ENCODE measurements at places on chromosomes 1 and 21.
A peak's percentile ranks its signal among the peaks of the same experiment; 100 is the strongest.

GRCh38 chr1:3821447-3821846, 25.1 kb upstream of the LRRC47 start:
- DNase-seq: no peak

DNA sequence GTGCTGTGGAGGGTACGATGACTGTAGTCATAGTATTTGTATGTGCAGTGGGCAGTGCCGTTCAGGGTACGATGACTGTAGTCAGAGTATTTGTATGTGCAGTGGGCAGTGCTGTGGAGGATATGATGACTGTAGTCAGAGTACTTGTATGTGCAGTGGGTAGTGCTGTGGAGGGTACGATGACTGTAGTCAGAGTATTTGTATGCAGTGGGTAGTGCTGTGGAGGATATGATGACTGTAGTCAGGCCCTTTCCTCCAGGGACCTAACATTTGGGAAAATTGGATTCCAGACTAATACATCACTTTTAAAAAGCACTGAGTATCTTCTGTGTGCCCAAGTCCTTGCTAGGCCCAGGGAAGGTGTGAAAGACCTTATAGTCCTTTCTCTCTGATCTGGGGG, 2.9 kb downstream of the ZNF672 start:
- DNase-seq: no peak

GRCh38 chr1:88890791-88891317, 513 bp downstream of the GTF2B start:
- DNase-seq: peak; percentile 11

DNA sequence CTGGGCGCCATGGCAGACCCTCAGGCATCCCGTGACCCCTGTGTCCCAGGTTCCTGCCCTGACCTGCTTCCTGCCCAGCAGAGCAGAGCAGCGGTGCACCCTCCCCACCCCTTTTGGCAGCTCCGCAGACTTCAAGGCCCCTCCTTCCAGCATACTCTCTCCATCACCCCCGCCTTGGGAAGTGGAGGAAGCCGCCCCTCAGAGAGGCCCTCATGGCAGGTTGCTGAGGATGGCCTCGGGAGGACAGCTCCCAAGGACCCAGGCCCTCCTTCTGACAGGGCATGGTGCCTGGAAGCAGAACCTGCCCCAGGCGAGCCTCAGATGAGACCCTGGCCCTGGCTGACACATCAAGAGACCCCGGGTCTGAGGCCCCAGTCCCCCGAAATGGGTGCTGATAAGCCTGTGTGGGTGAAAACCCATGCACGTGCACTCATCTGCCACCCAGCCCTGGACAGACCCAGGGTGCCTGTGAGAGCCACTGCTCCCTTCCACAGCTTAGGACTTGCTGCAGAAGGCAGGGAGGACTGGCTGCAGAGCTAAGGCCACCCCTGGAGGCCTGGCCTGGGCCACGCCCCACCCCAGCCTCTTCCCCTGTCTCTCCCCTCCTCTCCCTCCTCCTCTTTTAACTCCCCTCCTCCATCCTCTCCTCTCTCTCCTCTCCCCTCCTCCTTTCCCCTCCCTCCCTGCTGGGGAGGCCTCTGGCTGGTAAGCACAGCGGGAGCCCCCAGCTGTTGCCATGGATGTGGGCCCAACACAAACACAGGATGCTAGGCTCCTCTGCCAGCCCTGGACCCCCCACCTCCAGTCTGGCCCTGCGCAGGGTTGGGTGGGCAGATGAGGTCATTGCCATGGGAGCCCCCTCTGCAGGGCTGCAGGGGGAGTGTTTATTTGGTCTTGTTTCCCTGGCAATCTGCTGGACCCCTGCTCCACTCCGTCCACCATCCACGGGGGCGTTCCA, 33.7 kb downstream of the WNT9A start:
- DNase-seq: no peak

GRCh38 chr1:164515231-164515630, 43.8 kb upstream of the PBX1 start:
- no peak for DNase-seq

DNA sequence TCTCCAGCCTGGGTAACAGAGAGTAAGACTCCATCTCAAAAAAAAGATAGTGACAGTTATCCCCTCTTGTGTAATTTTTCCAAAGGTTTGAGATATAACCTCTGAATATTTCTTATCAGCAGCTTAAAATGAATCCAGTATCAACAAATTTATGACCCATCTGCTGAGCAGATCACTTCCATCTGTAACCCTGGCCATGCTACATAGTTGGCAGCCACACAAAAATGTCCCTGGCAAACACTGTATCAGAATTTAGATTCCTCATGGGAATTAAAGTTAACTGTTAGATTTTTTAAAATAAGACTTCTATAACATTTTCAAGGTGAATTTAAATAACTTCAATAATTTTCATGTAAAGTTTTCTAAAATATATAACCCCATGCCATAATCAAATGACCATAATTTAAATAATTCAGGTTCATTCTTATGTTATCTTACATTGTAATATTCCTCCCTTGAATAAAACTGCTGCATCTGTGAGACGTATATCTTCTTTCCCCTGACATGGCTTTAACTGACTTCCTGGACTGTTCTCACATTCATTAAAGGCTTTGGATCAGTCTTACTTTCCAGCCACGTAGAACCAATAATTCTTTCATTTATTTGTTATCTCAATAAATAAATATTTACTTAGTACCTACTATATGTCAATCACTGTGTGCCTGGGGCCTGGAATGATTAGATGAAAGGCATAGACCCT, 5.3 kb upstream of the PRPF38B start:
- no peak for DNase-seq

GRCh38 chr1:207219979-207220889, 101.2 kb upstream of the CD55 start:
- no peak for DNase-seq

- no peak for DNase-seq
Observed at GRCh38 chr1:117959364-117959763, 29.8 kb downstream of the WDR3 start.

DNA sequence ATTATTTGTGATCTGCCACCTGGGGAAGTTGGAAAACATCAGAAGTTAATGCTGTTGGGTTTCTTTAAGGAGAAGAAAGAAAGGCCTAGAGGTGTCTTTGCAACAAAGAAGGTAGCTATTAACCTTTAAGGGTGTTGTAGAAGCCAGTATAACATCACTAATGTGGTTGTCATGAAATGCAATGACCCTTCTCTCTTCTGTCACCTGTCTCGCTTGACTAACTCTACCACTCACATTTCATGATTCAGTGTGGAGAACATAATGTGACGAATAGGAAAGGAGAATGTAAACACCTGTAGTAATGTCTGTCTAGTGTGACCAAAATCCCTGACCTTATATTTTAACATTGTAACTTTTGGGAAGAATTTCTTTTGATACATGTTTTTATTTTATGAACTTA, 211.7 kb upstream of the UBE2U start:
- DNase-seq: no peak

DNA sequence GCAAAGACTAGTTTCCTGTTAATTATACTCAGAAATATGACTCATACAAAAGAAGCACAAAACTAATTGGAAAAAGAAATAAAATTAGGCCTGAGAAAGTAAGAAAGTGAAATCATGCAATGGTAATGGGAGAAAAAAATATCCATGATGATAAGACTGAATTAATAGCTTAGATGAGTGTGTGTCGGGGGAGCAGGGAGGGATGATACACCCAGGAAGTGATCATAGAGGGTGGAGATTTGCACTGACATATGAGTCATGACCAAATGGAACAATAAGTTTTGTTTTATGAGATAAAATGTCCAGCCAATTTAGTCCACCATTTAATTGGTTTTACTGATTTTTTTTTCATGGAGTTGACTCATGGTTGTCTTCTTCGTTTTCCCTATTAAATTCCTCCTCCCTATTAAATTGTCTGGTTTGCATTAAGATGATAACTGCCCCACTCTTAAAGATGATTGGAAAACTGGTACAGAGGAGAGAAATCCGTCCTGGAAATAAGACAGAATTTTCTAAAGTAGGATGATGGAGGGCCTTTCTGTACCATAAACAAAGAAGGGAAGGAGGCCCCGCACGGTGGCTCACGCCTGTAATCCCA, 111.7 kb upstream of the KCNJ6 start:
- DNase-seq: no peak

GRCh38 chr1:226579781-226580323, 31.3 kb downstream of the STUM start:
- no peak for DNase-seq

DNA sequence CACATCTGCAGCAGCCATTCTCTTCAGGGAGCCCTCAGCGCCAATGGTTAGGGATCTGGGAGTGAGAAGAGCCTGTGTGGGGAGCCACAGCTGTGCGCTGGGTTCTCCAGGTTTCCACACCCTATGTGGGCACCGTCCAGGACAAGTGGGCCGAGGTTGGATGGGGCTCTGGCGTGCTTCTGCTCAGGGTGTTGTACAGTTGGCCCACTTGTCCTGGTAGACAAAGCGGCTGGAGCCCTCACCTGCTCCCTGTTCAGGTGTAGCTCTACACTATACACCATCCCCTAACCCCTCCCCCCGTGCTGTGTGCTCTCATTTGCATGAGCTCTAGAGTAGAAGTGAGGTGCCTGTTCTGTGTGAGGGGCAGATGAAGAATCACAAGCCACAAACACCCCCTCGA, 12.2 kb downstream of the SH3BP5L start:
- DNase-seq: no peak

DNA sequence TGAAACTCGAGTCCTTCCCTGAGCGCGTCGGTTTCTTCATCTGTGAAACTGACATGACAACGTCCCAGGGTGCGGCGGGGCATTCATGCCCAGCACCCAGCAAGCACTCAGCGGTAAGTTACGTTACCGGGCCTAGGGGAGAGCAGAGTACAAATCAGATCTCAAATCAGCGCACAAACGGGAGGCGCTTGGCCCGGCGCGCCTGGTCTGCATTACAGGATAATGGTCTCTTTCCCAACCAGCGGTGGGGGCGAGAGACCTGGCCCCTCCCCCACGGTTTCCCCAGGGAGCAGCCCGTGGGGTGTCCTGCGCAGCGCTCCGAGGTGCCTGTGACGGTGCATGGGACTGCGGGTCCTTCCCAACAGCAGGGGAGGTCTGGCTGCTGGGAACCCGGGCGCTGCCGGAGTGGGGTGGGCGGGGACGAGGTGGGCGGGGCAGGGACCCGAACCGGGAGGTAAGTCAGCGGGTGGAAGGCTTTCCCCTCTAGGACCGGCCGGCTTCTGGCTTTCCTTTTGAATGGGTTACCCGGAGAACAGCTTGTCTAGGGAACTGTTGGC, 1.0 kb downstream of the TMEM51 start:
- no peak for DNase-seq

- DNase-seq: no peak
Observed at GRCh38 chr1:53511323-53511932, 52.2 kb downstream of the DMRTB1 start.

DNA sequence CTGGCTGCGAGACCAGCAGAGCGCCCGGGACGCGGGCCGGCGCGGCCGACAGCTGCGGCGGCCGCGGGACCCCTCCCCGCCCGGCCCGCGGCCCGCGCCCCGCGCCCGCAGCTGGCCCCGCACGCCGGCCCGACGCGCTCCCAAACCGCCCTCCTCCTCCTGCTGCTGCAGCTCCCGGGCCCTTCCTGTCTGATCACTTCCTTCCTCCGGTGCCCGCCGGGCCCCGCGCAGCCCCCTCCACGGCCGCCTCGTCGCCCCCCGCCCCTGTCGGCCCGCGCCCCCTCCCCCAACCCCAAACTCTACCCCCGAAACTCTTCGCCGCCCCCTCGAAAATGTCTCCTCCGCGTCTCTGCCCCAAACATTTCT, 594 bp downstream of the LUZP1 start:
- no peak for DNase-seq

DNA sequence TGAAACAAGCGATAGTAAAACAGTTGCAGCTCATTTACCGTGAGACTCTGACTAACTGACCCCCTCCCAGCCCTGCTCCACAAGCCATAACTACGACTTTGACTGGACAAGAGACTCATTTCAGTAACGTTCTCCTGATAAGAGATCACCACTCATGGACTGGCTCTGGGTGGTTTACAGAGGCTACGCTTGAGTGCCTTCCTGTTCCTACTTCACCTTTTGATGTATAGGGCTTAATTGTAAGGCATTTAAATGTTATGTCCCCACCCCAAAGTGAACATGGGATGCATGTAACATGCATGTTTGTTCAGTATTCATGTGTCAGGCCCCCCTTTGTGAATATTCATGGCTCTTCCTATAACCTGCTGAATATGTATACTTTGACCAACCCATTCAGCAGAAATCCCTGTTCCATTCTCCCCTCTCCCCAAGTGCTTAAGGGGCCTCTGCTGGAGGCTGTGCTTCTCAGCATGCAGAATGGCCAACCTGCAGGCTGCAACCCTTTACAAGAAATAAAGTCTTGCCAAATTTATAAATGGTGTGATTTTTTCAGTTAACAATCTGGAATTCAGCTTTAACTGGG, 50.7 kb upstream of the SPOCD1 start:
- DNase-seq: no peak

DNA sequence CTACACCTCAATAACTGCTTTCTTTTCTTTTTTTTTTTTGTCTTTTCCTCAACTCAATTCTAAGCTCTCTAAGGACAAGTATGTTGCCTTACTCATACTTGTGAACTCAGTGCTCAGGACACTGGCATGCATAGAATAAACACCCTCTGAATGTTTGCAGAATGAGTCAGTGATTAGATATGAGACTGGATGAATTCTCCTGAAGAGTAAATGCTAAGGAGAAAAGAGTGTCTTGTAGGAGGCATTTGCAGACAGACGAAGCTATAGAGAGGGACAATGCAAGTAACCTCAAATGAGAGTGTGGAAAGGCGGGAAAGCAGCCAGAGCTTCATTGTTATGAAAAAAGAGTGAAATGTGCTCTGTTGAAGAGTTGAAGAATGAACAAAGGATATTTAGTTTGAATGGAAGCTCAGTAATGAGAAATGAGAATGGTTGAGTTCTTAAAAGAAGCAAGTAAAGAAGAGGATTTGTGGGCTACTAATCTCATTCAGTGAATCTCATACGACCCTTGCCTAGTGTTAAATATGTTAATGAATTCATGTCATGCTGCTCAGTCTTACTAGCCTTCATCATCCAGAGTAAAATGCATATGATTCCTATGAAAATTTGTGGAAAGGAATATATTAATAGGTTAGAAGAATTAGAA, 166.1 kb upstream of the DPYD start:
- no peak for DNase-seq

- no peak for DNase-seq
Observed at GRCh38 chr1:64493831-64494230, 23.9 kb downstream of the CACHD1 start.

- no peak for DNase-seq
Observed at GRCh38 chr1:90335558-90335957, 340.6 kb downstream of the ZNF326 start.

DNA sequence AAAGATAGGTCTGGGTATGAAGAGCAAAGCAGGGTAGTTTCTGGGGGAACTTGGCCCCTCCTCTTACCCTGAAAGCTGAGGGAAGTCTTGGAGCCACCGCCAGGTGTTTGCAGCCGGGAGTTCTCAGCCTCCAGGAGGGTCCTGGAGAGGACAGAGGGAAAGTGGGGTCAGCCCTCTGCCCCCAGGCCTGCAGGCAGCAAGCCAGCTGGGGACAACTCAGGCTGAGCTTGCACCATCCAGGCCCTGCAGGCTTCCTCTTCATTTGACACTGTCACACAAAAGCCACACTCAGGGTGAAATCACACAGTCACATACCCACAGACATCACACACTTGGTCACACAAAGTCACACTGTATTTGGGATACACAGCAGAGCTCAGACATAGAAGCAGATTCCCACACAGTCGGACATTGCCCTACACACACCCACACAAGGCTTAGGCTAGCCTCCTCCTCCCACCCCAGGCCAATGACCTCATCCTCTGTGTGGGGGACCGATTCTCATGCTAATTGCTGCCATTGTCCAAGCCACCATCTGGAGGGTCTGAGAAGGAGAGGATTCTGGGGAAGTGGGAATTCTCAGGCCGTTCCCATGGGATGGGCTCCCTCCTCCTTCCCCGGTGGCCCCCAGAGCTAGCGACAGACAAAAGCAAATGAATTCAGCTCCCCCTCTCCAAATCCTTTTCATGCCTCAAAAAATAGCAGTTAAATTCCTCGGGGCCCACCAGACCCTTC, 3.7 kb downstream of the NES start:
- no peak for DNase-seq

Data from C1 segment of cervical spinal cord (tissue), 14 donors.